Fibroblast of lung (primary cell): ENCODE measurements at places on chromosomes 16 and 17.

DNA sequence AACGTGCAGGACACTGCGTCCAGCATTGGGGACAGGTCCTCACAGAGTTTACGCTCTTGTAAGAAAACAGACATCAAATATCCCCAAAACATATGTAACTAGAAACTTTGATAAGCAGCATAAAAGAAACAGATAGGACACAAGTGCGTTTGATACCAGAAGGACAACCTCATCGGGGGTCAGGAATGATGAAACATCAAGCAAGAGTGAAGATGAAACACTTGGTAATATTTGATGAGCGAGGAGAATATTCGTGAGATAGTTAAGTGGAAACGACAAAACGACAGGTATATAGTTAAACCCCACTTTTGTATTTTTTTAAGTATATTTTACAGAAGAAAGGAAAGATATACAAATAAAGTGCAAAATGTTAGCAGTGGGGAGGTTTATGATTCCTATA lies 55.9 kb downstream of the NXN start:
- DNase-seq: no peak

- DNase-seq: no peak
Measured at GRCh38 chr16:86662740-86663139, 84.4 kb downstream of the FOXL1 start.

- no peak for DNase-seq
Measured at GRCh38 chr16:30600215-30600614, 10.0 kb downstream of the ZNF689 start.

- no peak for DNase-seq
Measured at GRCh38 chr16:24348545-24349290, 92.6 kb downstream of the CACNG3 start.

DNA sequence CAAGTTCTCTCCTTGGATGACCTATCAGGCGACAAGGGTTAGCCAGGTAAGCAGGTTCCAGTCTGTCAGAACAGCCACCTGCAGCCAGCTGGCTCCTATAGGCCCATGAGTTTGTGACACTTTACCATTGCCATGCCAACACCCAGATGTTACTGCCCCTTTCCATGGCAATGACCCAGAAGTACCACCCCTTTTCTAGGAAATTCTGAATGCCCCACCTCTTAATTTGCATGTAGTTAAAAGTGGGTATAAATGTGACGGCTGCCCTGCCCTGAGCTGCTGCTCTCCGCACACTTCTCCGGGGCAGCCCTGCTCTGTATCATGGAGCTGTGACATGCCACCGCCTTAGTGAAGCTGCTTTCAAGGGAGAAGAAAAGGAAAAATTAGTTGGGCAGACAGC lies 10.0 kb upstream of the SECTM1 start:
- DNase-seq: no peak

- DNase-seq: no peak
Measured at GRCh38 chr16:9411426-9411825, 320.0 kb downstream of the HAPSTR1 start.

- DNase-seq: no peak
Measured at GRCh38 chr16:23896832-23897821, 61.3 kb downstream of the PRKCB start.

DNA sequence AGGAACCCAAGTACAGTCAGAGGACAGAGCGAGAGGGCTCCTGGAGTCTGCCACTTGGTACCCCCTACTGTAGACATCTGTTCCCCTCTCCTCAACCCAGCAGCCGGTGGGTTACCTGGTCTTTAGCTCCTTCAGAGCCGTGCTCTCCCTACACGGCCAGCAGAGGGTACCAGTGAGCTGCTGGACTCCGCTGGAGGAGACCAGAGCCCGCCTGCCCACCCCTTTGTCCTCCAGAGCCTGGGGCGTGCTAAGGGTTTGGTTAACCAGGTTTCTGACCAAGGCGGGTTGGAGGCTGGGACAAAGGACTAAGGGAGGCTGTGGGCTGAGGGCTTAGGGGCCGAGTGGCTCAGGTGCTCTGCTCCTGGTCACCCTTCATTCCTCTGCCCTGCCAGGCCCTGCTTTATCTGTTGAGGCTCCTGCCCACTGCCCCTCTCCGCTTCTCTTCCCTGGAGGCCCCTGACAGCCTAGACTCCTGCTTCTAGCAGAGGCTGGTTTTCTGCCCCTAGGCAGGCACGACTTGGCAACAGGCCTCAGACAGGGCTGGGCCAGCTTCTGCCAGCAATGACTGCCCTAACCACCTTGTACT lies 2.7 kb upstream of the HSD11B2 start:
- peak; percentile 27 for DNase-seq

DNA sequence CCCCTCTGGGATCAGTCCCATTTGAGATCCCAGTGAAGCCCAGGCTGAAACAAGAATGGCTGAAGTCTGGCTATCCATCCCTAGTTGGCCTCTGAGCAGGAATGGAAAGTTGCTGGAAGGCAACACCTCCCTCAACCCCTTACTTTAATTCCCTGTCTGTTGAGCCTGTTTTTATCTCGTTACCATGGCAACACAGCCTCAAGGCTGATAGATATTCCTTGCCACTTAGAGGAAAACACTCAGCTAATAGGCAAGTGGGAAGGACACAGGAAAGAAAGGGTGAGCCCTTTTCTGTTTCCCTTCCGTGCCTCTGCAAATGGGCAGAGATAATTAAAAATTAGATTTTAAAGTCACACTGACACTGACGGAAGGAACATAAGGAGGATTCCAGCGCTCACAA lies 75.5 kb upstream of the CLEC3A start:
- DNase-seq: no peak

- no peak for DNase-seq
Measured at GRCh38 chr16:79286646-79287423, 313.7 kb downstream of the MAF start.

DNA sequence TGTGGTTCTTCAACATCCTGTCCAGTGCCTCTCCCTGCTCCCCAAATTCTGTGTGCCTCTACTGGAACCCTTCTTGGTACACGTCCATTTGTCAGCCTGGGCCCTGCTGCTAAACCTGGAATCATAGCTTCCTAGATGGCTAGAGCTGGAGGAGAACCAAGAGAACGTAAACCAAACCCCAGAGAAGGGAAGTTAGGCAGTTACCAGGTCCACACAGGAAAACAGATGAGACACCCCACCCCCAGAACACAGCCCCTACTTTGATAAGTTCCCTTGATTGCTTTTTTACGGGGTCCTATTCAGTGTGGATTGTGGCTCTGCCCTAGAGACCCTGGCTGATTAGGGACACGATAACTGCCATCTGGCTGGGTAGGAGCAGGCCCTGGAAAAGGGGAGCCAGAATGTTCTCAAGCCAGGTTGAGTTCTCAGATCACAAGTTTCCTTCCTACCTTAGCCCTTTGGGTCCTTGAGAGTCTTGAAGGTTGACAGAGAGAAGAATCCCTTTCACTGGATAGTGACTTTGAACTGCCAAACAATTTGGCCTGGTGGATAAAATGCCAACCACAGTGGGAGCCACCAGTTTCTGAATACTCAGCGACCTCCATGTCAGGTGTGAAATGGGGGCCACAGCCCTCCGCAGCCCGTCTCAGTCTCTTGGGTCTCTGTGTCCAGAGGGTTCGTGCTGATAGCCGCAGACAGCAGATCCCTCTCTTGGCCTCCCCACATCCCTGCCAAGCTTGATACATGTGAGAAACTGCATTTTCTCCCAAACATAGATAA lies 7.9 kb downstream of the TBX4 start:
- DNase-seq: no peak

DNA sequence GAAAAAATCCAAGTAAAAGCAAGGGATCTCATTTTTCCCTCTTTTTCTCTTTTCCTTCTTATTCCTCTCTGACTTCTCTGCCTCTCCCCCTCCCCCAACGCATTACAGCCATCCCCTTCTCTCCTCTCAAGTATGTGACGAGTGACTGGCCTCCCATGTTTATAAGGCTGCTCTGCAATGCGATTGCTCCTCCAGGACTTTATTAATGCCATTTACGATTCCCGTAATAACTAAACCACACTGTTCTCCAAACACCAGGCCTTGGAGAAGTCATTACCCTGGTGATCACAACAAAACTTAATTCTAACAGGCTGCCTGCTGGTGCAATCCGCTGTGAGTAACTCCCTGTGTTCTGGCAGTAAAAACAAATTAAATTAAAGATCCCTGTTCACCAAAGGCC lies 88.8 kb downstream of the HS3ST3B1 start:
- DNase-seq: no peak

- no peak for DNase-seq
Measured at GRCh38 chr16:987906-988305, 6.3 kb downstream of the SOX8 start.

GRCh38 chr16:11792410-11793241 lies 4.4 kb downstream of the ZC3H7A start:
- no peak for DNase-seq

GRCh38 chr17:31532081-31532480 lies 140.6 kb downstream of the RAB11FIP4 start:
- no peak for DNase-seq

GRCh38 chr17:44872131-44872768 lies 24.6 kb downstream of the HIGD1B start:
- no peak for DNase-seq

GRCh38 chr17:2192367-2193057 lies 111.1 kb downstream of the SMG6 start:
- peak; percentile 85 for DNase-seq

- DNase-seq: no peak
Measured at GRCh38 chr17:418421-418751, 65.8 kb upstream of the RPH3AL start.

DNA sequence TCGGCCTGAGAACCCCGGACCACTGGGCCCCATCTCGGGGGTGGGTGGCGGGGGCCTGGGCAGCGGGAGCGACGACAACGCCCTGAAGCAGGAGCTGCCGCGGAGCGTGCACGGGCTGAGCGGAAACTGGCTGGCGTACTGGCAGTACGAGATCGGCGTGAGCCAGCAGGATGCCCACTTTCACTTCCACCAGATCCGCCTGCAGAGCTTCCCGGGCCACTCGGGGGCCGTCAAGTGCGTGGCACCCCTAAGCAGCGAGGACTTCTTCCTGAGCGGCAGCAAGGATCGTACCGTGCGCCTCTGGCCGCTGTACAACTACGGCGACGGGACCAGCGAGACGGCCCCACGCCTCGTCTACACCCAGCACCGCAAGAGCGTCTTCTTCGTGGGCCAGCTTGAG lies 8.9 kb upstream of the SERPINF2 start:
- DNase-seq: no peak

- DNase-seq: peak; percentile 69
Measured at GRCh38 chr17:72336026-72336803, 215.4 kb downstream of the SOX9 start.

DNA sequence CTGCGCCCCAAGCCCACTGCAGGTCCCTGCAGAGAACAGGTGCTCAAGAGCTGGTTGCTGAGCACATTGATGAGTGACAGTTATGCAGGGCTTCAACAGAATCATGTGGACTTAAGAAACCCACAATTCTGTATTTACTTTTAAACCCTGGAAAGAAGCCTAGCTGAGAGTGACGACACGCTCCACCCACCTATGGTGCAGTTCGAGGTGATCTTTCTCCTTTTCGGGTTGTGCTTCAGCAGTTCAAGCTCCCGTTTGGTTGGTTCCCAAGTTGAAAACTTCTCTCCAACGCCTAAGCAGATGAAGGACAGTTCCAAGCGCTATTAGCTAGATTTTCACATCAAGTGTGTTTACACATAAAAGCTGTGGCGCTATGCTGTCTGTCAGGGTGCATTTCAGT lies 23.9 kb downstream of the USP22 start:
- no peak for DNase-seq

- DNase-seq: peak; percentile 37
Measured at GRCh38 chr17:55690105-55690508, 32.6 kb downstream of the TMEM100 start.
